ENCODE measurements at places on chromosomes 7 and 10. TPM values are rescaled to one million over a fixed set of nuclear protein-coding genes. Genes with fewer than 3 reads are reported as not detected.

Gene PSD
- total RNA-seq: 22.5 TPM

Gene MAGI2
- 1.1 TPM for total RNA-seq

Gene LEP
- 0.07 TPM for total RNA-seq

GRCh38 chr7:85021101-85021704, 165.7 kb downstream of the SEMA3D start:
- no peaks in the 10 kb centered on the region for H3K4me1 ChIP-seq
- H3K4me3 ChIP-seq: no peak overlapping the region
- H3K27me3 ChIP-seq: no peaks in the 10 kb centered on the region

DNA sequence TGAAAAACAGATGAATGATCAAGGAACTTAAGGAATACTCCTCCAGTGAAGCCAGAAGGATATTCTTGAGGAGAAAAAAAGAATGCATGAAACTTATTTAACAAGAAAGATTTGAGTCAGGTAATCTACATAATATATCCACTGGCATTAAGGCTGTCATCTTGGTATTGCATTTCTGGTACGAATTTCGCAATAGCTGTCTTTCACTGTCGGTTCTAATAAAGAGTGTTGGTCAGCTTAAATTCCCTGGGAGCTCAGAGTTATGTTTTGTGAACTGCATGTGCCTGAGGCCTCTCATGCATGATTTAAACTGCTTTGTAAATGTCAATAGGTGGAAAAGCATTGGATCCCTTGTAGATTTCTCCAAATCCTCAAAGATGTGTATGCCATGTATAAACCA, 565.3 kb upstream of the GALNT17 start:
- H3K4me1 ChIP-seq: no peaks in the 10 kb centered on the region
- H3K27ac ChIP-seq: no peak overlapping the region
- no peak overlapping the region for H3K4me3 ChIP-seq
- no peak for DNase-seq

GRCh38 chr10:88961266-88961665, 8.7 kb upstream of the ACTA2 start:
- H3K27me3 ChIP-seq: no peaks in the 10 kb centered on the region
- H3K4me1 ChIP-seq: no peaks in the 10 kb centered on the region
- no peak overlapping the region for H3K27ac ChIP-seq
- DNase-seq: no peak
- H3K36me3 ChIP-seq: no peaks in the 10 kb centered on the region
- no peak overlapping the region for H3K4me3 ChIP-seq

DNA sequence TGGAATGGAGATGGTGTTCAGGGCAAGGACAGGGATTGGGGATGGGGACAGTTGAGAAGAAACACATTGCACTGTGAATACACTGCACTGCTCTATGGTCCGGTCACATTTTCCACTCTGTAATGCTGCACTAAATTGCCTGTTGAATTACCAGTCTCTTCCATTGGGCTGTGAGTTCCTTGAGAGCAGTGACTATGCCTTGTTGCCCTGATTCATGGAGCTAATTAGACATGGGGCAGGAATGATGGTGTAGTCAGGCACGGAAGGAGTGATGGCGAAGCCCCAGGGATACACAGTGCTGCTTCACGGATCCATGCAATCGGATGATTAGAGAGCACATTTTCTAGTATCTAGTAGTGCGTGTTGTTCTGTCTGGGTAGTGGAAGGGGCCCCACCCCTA, 25.4 kb upstream of the GPAM start:
- no peaks in the 10 kb centered on the region for H3K27me3 ChIP-seq
- DNase-seq: no peak
- H3K27ac ChIP-seq: no peak overlapping the region
